ENCODE measurements at places on chromosomes 2 and 18.

GRCh38 chr2:59660262-59660661, 893.2 kb downstream of the BCL11A start:
- no peak for DNase-seq

- DNase-seq = no peak
Observed at GRCh38 chr2:57570961-57571360, 475.6 kb upstream of the VRK2 start.

- DNase-seq = no peak
Observed at GRCh38 chr2:187003611-187004010, 154.6 kb upstream of the ZSWIM2 start.

DNA sequence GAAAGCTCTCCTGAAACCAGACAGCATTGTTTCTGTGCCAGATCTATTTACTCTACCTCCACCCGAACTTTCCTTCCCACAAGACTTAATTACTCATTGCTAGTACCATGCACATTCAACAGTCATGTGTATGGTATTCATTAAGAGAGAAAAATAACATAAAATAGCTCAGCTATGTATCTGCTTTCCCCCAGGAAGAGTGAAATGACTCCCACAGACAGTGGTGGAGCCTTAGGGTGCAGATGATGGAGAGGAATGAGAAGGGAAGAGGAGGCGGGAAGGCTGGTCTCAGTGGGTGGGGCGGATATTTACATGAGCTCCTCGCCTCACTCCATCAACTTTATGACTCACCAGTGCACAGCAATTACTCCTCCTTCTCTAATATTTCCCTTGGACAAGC, 724.5 kb downstream of the EPHA4 start:
- DNase-seq = no peak

- DNase-seq = no peak
Observed at GRCh38 chr2:227671170-227671905, 4.7 kb downstream of the SCYGR5 start.

DNA sequence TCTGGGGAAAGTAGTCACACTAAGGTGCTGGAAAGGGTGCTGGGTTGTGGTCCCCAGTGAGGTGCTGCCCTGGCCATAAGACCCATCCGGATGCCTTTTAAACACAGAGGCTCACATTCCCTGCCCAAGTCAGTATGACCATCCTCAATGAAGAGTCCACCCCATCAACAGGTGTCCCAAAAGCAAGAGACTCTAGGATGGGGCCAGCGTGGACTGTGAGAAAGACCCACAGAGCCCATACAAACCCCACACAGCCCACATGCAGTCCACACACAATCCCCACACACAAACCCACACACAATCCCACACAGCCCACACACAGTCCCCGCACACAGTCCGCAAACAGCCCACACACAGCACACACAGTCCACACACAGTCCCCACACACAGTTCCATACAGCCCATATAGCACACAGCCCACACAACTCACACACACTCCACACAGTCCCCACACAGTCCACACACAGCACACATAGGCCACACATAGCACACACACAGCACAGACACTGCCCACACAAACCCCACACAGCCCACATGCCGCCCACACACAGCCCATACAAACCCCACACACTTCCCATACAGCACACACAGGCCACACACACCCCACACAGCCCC, 241.4 kb upstream of the SALL3 start:
- DNase-seq = no peak

Measured in forelimb muscle (tissue), 1 donor.